ENCODE measurements at places on chromosomes 1 and 21.

GRCh38 chr1:32954168-32954567 is 10.4 kb downstream of the RNF19B start:
- DNase-seq, result no peak

- DNase-seq, result no peak
Measured at GRCh38 chr1:189275796-189276195, 1201.9 kb downstream of the BRINP3 start.

GRCh38 chr1:35463232-35463631 is 94.0 kb downstream of the KIAA0319L start:
- no peak for DNase-seq

DNA sequence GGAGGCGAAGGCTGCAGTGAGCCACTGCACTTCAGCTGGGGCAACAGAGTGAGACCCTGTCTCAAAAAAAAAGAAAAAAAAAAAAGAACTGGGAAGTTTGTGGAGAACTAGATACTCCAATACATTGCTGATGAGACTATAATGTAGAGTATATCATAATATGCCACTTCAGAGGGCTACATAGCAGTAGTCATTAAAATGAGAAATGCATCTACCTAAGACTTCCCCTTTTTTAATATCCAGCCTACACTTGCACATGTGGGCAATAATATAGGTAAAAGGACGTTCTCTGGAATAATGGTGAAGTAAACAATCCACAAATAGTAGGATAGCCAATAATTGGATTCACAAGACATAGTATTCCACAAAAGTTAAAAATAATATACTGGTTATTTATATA is 311.0 kb downstream of the HLX start:
- DNase-seq, result no peak

DNA sequence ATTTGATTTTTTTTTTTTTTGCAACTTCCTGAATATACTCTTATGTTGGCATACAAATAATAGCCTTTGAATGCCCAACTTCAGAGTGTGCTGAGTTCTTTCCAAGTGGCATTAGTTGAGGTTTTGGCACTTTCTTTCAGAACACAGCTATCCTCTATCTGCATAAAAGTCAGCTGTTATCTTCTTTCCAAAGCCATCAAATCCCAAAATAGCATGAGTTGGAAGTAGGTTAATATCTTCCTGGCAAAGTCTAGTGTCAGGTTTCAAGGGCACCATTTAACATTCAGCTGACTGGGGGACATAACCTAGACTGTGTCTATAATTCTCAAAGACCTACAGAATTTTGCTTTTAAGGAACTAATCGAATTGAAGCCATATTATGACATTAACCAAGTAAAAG is 223.9 kb downstream of the PLPP3 start:
- DNase-seq, result no peak

- DNase-seq, result no peak
Measured at GRCh38 chr1:155888481-155888880, 22.7 kb downstream of the RIT1 start.

GRCh38 chr1:158099185-158099584 is 81.5 kb upstream of the CD1D start:
- no peak for DNase-seq

DNA sequence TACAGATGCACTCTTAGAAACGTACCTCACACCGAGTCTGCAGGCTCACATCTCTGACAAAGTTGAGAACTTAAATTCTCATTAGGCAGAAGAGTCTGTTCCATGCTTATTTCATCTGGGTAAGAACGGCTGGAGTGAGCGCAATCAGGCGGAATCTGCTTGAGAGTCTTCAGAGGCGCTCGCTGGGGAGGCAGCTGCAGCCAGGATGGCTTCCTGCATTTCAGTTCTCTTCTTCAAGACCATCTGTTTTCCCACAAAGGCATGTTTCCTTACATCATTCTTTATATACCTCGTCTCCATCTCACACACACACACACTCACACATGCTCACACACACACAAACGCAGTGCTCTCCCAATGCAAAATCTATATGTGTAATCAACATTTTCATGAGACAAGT is 497.1 kb downstream of the AJAP1 start:
- DNase-seq, result no peak

DNA sequence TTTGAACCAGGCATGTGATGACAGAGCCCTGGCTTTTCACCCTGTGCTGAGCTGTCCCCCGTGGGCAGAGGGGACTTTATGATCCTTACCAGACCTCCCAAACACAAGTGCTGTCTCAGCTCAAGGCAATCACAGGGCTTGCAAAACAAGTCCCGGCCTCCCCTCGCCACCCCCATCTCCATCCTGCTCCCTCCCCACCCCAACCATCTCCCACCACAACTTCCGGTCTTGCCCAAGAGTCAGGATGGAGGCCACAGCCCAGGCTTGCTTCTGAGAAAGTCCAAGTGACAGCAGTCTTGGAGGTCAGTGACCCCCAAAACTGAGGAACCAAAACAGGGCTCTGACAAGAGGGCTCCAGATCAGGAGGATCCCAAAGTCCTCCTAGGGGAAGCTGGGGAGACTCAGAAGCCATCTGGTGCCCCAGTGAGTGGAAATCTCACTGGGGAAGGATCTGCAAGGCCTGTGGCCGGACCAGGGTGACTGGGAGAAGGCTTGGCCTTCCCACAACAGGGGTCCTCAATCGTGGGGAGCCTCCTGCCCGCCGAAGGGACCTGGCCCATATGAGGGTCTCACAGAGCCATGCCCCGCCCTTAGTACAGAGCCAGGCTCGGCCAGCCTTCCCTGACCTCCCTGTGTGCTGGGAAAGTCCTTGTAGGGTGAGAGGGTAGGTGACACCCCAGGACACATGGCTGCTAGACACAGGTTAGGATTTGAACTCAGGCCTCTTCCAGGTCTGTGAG is 4.5 kb upstream of the SDC3 start:
- DNase-seq, result no peak

Measured in activated naive CD4-positive, alpha-beta T cell (primary cell).